ENCODE measurements at places on chromosomes 2 and 18.
A peak's percentile ranks its signal among the peaks of the same experiment; 100 is the strongest.

DNA sequence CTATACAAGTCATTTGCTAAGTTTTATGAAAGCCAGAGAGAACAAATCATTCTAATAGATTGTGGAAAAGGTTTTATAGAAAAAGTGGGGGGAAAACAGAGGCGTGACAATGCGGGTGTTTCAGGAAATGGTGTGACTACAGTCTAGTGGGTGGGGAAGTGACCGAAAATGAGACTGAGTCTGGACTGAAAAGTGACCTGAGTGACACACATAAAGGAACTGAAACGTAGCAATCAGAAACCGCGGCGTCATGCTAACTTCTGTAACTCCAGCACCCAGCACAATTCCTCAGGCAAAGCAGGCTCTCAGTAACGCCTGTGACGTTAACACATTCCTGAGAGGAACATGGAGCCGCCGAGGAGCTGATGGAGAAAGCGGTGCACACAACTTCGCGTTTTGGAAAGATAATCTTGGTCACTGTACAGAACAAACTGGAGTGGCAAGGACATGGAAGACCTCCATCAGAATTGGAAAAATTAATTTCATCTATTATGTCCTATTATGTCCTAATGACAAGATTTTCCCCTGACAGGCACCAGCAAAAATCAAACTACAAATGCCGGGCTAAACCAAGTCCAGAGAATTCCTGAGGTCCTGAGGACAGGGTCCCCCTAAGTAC, 1.4 kb upstream of the CD226 start:
- peak; percentile 55 for DNase-seq

DNA sequence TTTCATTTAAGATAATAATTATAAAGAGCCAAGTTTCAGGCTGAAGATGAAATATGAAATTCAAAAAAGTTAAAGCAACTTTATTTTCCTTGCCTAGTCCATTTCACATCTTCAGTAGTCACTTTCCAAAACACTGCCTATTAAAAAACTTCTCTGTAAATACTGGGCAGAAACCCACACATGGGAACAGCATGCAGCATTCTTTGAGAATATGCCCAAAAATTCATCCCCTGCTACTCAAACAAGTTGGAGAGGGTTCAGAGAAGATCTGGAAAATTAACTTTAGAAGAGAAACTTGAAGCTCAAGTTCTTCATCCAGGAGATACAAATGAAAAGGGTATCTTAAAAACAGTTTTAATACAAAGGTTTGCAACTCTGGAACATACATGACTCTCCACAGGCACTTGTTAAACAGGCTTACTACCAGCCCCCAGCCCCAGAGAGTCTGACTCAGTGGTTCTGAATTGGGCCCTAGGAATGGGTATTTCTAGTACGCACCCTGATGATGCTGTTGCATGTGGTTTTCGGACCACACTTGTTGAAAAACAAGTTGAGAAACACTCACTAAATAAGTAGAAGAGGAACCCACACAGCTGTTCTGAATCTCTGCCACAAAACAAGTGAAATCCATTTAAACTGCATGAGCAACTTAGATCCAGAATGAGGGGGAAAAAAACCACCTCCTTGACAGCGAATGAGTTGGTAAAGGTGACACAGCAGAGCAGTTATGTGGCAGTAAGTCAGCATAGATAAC, 329.1 kb downstream of the SATB2 start:
- DNase-seq, result no peak

GRCh38 chr18:72697706-72698105, 153.6 kb upstream of the CBLN2 start:
- no peak for DNase-seq

GRCh38 chr2:217732992-217733391, 269.8 kb downstream of the TNS1 start:
- DNase-seq, result no peak

DNA sequence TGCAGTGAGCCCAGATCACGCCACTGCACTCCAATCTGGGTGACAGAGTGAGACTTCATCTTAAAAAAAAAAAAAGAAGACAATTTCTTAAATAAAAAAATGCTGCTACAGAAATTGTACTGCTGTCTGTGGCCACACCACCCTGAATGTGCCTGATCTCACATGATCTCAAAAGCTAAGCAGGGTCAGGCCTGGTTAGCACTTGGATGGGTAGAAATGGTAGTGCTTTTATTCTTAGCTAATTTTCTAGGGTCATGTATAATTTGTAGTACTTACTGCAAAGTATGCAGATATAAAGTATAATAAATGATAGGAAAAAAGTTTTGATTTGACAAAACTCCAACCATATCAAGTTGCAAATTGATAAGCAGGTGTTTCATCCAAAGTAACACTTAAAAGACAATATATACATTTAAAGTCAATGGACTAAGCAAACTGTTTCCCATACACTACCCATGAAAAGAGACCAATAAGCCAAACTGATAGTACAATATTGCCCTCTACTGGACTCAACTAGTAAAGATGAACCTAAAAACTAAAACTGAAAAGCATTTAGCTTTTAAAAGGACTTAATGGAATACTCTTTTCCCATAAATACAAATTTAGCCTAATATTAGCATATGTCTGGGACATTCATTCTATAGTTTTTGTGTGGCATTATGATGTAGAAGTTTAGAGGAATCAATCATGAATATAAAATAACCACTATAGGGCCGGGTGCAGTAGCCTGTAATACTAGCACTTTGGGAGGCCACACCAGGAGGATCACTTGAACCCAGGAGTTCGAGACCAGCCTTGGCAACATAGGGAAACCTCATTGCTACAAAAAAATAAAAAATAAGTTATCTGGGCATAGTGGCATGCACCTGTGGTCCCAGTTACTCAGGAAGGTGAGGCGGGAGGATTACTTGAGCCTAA, 18.6 kb upstream of the PEX13 start:
- no peak for DNase-seq

DNA sequence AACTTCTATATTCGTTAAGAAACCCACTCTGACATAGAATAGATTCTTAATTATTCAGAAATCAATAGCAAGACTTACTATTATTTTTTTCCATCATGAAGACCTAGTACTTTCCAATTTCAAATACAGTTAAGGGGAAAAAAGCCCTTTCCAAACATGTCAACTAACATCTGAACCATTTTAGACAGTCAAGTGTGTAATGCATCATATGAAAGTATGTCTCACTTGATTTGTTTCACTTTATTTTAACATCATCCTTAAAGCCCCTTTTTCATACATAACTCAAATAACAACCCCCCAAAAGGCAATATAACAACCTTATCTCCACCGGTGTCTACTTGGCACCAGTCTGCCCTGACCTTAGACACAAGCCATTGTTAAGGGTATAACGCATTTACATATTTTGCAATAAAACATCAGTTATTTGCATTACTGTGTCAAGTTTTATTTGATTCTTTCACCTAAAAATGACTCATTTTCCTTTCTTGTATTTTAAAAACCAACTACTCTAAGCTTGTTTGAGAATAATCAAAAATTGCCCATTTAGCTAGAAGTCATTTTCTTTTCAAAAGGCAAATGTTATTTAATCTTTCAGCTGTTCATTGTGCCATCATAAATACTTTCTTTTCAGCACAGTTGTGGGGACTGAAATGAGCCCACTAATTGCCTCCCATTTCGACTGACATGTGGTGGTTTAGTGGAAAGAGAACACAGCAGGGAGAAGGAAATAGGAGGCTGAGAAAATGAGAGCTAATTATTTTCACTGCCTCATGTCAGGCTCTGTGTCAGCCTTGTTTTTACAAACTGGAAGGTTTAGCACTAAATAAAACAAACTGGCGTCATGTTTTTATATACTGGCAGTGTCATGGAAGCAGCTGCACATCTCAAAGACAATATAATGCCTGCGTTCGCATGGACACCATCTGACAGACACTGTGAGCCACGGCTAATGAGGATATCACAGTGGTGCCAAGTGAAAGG, 104.7 kb upstream of the CDCA7 start:
- no peak for DNase-seq

GRCh38 chr18:47062471-47062870, 27.1 kb upstream of the ELOA2 start:
- DNase-seq, result no peak
